MG63 (cell line): ENCODE measurements at places on chromosomes 2 and 18. TPM values are rescaled to one million over a fixed set of nuclear protein-coding genes. Genes with fewer than 3 reads are reported as not detected.

CRYGD gene
- not detected in 2 replicates for total RNA-seq

DLX2 gene
- not detected in 2 replicates for total RNA-seq

DRC1 gene
- total RNA-seq, result not detected in 2 replicates

CCDC68 gene
- 0.46 and 1.5 TPM in 2 replicates for total RNA-seq

DNA sequence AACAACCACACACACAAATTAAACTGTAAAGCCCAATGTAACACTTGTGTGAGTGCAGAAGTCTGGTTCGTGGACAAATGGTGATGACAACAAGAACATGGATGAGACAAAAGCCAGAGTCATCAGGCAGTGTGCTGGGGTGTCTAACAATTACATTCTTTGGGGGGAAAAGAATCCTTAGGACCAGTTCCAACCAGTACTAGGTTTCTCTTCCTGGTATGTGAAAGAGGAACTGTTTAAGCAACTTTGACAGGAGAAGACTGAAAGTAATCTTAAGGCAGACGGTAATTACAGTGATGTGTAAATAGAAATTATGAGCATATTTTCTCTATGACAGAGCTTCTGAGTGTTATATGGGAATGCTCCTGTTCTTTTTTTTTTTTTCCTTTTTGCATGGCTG is 133.4 kb downstream of the AFF3 start:
- DNase-seq, result no peak

DNA sequence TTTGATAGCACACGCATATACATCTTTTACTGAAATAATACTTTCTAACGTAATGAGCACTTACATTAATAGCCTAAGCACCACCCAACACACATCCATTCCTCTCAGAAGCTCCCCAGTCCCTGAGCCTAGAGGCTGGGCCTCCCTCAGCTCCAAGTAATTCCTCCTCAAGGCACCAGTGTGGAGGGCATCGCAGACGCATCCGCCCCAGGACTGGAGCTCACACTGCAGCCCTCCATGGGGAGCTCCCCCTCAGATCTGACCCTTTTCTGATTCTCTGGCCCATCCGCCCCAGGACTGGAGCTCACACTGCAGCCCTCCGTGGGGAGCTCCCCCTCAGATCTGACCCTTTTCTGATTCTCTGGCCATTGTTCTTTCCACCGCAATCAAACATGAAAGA is 60.4 kb upstream of the SNTG2 start:
- no peak for DNase-seq

GRCh38 chr2:85847051-85847588 is 41.7 kb downstream of the ST3GAL5 start:
- no peak for DNase-seq

DNA sequence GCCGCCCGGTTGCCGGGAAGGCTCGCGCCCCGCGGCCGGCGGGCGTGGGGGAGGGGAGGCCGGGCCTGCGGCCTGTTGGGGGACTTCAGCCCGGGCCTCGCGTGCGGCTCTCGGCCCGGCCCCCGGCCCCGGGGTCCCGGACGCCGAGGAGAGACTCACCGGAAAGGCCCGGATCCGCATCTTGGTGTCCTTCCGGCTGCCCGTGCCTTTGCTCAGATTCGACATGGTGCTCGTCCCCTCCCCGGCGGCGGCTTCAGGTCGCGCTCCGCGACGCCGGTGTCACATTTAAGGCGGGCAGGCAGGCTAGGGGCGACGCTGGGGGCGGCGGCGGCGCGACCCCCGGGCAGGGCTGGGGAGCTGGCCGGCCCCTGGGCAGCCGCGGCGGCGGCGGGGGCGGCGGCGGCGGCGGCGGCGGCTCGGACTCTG is 365 bp downstream of the CUL3 start:
- peak; percentile 49 for DNase-seq

- DNase-seq, result no peak
Measured at GRCh38 chr2:60502144-60502543, 51.3 kb downstream of the BCL11A start.

- DNase-seq, result no peak
Measured at GRCh38 chr18:59360381-59360780, 1.3 kb upstream of the LMAN1 start.

DNA sequence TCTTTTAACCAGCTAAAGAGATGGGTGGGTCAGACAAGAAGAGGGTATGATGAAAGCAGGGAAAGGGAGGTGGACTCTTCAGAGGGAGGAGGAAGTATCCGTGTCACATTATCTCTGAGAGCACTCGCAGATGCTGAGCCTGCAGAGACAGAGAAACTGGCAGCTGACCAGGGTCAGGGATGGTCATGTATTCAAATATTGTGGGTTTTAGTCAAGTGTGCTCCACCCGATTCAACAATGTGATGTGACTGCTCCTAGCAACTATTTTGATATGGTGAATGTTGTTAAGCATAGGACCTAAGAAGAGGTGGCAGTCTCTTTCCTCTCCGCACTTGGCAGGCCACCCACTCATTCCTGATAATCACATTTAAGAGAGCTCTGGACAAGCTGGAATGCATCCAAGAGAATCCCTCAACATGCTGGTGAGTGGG is 1.3 kb upstream of the CLIP4 start:
- DNase-seq, result peak; percentile 31

- DNase-seq, result no peak
Measured at GRCh38 chr2:29615183-29615582, 306.2 kb downstream of the ALK start.

DNA sequence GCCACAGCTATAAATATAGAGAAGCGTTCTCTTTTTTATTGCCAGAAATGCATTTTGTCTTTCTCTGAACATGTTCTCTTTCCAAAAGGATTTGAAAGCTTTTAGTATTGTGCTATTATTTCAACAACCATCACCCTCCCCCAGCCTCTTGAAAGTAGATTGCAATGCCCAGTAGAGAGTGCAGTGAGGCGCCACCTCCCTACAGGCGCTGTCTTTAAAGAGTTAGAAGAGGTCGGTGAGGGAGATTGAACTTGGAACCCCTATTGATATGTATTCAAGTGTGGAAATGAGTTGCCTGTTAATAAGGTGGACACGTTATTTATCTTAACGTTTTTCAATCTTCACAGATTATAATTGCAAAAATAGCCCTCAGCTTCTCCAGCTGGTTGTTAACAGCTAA is 360.3 kb downstream of the LRP1B start:
- no peak for DNase-seq

DNA sequence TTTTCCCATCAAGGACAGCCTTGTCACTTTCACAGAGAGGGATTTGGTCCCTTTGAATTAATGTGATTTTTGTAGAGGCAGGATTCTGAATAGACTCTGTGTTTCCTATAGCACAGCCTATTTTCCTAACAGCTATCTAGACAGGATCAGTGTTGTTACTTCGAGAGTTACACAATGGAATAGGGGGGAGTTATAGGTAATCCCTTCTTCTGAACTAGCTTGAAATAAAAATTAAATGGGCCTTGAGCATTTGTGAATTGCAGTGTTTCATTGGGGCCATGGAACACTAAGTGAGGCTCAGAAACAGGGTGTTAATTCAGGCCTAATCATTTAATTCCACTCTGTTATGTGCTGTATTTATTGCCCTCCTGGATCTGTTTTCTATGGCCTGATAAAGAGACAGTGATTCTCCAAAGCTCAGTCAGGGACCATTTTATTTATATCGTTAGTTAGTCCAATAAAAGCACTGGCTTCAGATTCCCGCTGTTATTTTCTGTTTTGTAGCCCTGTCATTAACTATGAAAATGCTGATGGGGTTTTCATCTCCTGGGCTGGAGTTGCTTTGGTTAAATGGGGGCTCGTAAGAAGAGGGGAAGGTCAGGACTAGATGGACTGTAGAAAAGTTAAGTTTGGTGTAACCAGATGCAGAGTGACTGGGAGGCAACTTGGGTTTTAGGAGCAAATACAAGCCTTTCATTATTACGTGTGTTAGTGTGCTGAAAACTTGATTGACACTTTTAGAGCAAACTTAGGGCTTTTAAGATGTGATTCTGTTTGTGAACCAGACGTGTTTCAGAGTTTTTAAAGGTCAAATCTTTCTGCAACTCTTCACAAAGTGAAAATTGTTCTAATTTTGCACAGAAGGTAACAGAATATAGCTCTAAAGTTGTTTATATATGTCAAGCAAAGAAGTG is 461.0 kb upstream of the HNRNPA3 start:
- no peak for DNase-seq

GRCh38 chr2:189698020-189698887 is 23.8 kb downstream of the ANKAR start:
- no peak for DNase-seq

DNA sequence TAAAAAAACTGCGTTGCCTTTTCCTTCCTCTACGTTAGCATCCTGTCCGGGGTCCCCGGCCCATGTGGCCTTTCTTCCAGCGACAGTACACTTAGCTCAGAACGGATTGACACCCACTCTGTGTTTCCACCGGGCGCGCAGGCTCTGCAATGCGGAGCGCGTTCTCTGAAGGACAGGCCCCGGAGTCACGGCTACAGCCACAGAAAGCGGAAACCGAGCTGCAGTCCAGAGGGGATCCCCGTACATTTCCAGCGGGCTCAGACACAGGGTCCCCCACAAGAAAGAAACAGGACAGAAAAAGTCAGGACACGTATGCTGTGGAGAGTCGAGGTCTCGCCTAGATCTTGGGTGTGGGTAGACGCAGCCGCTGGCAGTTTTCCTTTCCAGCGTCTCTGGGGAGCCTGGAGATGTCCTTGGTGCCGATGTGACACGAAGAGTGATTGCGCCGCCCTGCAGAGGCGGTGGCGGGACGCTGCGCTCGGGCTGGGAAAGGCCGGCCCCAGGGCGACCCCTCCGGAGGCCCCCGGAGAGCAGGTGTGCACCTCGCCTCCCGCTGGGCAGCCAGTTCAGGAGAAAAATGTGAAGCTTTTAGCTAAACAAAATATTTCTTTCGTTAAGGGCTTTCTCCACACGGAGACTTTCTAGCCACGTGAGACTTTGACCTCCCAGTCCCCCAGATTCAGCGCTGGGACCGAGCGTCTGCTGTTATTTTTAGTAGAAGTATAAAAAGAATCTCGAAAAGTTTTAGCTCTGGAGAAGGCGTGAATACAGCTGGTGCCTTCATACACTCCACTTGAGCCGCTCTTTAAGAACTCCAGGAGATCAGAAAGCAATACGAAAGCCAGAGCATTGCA is 1.3 kb upstream of the ACKR3 start:
- DNase-seq, result peak; percentile 43

DNA sequence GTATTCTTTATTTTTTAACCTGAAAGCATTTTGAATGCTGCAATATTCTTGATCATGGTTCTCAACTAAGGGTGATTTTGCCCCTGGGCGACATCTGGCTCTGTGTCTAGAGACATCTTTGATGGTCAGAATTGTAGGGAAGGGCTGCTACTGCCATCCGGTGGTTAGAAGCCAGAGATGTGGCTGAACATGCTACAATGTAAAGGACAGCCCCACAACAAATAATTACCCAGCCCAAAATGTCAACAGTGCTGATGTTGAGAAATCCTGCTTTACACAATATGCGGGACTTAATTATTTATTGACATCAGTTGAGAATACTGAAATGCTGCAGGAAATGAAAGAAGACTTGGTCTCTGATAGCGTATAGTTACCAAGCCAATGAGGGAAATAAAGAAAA is 37.5 kb upstream of the SERPINB2 start:
- no peak for DNase-seq

- no peak for DNase-seq
Measured at GRCh38 chr2:169579044-169579443, 5.1 kb upstream of the PPIG start.
